ENCODE measurements at places on chromosomes 6 and 20. TPM values are rescaled to one million over a fixed set of nuclear protein-coding genes. Genes with fewer than 3 reads are reported as not detected.

DNA sequence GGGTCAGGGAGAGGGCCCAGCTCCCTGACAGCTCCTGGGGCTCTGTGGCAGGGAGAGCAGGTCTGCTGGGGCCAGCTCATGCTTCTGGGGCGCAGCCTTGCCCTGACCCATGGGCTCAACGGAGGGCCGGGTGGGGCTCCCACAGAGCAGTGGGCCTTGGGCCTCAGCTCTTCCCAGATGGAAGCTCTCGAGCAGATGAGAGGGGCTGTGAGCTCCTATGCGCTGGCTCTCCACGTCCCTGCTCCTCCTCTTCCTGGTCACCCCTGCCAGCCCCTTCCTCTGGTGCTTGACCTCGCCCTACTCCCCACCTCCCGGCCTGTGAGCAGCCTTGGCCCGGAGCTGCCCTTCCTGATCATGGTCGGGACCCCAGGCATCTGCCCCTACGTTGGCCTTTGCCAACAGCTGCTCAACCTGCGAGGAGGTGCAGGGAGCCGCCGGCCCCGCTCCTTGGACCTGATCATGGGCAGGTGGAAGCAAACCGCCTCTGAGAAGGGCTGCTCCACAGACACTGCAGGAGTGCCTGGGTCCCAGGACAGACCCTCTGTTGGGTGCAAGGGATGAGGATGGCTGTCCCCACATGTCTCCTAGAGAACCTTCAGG is 26.8 kb upstream of the GATA5 start:
- H3K36me3 ChIP-seq = no peaks in the 10 kb centered on the region
- DNase-seq = no peak
- no peak overlapping the region for H3K27ac ChIP-seq
- peaks cover 3% of the 10 kb centered on the region for H3K27me3 ChIP-seq
- H3K4me1 ChIP-seq = peaks cover 8% of the 10 kb centered on the region
- no peak overlapping the region for H3K4me3 ChIP-seq

The PXDC1 gene
- 25.2 TPM for total RNA-seq

The TFAP2C gene
- total RNA-seq = 0.19 TPM

The COL11A2 gene
- 1.3 TPM for total RNA-seq

The SF3B5 gene
- total RNA-seq = 131 TPM
